ENCODE measurements at places on chromosomes 2 and 18.

DNA sequence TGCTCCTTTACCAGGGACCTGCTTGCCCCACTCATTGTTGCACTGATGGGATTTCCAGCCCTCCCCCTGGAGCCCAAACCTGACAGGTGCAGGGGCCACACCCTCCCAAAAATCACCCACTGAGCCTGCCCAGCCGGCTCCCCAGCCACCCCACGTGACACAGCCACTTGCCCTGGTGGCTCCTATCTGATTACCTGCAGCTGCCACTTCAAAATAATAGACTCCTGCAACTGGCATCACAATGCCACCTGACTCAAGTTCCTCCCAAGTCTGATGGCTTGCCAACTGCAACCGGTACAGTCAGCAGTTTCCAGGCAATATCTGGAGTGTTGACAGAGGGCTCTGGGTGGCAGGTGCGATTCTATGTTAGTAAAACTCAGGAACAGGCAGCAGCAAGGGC lies 66.2 kb downstream of the CRACDL start:
- no peak for DNase-seq

DNA sequence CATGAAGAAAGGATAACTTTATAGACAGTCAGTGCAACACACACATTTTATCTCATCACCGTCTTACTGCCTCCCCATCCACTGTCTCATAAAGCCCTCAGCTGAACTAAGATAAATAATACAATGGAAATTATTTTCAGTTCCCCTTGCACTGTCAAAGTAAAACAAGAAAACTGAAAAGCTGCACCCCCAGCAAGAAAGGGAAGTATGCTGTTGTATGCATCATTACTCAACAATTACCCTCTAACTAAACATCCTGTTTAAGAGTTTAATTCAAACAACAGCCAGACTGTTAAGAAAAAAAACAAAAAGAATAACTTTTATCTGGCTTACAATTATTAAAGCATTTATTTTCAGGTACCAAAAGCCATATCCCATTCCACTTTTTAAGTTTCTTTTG lies 25.0 kb downstream of the MPPE1 start:
- no peak for DNase-seq

DNA sequence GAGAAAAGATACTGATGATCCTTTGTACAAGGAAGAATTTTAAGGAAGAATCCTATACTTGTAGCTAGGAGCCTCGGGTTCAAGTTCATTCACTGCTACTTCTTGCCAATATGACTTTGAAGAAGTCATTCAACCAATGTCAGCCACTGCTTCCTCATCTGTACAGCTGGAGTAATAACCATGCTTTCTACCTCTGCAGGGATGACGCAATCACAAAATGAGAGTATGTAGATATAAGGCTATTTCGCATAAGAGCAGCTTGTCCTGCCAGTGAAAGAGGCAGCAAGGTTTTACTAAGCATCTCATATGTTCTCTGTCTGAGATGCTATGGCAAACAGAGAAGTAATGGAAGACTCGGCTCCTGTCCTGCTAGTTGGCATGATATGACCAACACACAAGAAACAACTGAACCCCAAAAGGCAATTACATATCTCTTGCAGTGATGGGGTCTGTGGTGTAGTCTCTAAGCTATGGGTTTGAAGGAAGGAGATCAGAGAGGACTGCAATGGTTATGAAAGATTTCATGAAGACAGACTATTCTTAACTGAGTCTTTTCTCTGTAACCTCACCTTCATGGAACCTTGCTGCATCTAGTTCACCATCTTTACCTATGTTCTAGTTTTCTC lies 9.2 kb downstream of the AAK1 start:
- no peak for DNase-seq

DNA sequence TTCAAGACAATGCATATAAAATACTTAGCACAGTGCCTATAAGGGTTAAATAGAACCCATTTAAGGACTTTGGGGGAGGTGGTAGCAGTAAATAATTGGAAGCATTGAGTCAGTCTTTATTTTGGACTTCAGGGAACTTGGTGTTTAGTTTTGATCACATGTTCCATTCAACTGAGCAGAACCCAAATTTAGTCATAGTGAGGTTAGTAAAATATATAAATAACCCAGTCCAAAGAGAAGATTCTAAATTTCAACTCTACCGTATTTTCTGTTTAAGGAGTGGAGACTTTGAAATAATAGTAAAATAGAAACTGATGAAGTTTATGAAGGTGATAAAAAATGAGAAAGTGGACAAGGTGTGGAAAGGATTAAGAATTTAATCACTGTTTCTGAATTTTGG lies 19.7 kb downstream of the TWSG1 start:
- DNase-seq: no peak

GRCh38 chr2:148561389-148561788 lies 83.2 kb upstream of the EPC2 start:
- no peak for DNase-seq

DNA sequence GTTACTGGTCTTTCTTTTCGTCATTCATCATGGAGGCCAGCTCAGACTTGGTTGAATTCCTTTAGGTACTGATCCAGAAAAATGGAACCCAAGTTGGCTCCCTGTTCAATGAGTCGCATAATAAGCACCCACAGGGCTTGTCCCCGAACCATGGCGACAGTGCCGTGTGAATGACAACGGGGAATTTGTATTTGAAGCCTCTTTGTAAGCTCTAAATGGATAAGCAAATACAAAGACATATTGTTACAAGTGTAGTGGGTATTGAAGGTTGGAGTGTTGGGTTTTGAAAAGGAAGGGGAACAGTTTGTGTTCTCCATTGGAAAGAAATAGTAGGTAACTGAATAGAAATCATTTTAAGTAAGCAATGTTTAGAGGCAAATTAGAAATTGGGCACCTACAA lies 288.9 kb downstream of the SLC4A3 start:
- DNase-seq: no peak

DNA sequence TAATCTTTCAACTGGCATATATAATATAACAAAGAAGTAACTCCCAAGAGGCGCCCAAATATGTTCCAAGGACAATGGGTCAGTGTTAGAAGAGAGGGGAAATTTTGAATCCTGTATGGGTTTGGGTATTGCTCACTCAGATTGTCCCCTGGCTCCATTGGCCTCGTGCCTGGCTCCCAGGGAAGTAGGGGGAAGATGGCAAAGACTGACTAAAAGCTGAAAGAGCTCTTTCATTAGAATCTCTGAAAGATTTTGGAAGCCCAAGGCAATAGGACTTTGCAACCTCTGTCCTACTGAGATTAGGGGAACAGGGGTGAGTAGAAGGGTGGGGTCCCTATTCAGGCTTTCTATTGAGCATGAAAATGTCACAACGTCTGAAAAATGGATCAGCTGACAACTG lies 1272.8 kb upstream of the ZEB2 start:
- DNase-seq: no peak

GRCh38 chr2:165594231-165594934 lies 124.9 kb downstream of the CSRNP3 start:
- no peak for DNase-seq

DNA sequence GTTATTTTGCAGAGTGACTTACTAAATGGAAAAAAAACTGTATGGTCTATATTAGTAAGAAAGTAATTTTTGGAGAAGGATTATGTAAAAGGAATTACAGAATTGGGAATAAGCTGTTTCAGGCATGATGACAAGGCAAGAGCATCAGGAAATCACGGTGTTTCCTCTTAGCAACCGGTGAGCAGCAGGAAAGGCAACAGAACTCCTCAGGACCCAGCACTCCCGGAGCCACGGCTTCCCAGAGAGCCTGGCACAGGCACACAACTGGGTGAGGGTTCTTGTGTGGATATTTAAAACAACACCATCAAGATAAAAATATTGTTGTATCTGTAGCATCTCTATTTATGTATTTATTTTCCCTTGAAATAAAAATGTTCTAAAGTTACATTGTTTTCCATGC lies 34.4 kb downstream of the CYP27C1 start:
- no peak for DNase-seq

DNA sequence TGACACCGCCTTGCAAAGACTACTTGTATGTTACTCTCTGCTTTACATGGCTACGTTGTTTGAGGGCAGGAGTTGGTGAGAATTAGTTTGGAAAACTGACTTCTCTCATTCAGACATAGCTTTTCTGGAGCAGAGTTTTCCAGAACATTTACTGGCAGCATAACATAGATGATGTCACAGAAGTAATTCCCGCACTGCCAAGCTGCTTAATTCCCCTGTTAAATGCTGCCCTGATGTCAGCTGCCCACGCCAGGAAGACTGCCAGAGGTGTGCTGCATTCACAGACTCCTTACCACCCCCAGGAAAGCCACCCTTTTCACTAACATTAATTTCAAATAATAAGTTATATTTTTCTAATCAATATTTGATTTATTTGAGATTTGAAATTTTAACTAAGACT lies 24.7 kb upstream of the PTPN2 start:
- no peak for DNase-seq

DNA sequence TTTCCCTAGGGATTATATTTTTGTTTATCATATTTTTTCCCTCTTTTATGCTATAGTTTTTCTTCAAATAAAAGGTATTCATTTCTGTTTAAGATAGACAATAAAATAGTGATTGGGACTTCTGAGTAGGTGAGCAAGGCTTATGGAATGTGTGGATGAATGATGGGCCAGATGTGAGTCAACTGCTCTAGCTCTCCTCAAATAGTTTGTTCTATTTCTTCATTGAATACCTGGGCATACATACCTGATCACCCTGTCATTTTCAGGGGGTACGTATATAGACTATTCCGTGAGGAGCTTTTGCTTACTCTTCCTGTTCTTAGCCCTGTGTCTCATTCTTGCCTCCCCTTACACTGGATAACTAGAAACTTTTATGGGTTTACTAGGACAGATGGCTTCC lies 41.9 kb downstream of the BABAM2 start:
- peak; percentile 62 for DNase-seq

DNA sequence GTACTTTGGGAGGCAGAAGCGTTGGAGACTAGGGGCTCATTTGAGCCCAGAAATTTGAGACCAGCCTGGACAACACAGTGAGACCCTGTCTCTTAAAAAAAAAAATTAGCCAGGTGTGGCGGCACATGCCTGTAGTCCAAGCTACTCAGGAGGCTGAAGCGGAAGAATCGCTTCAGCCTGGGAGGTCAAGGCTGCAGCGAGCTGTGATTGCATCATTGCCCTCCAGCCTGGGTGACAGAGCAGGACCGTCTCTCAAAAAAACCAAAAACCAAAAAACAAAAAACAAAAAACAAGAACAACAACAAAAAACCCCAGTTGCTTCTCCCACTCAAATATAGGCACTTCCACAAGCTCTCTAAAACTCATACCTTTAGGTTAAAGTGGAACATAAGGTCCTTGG lies 27.4 kb upstream of the ADCYAP1 start:
- no peak for DNase-seq

DNA sequence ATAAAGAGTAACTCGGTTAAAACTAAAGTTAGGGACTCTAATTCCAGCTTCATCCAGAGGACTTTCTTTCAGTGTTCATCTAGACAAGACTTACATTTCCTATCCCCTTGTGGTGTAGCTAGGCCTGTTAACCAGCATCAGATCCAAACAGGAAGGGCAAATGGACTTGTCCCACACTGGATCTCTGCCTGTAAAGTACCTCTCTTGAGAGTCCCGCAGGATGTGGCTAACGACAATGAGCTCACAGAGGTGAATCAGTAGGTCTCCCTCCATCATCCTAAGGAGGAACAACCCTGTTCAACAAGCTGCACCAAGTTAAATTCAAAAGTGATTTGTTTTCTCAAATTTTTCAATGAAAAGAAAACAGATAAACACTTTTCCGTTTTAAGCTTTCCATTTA lies 412.3 kb upstream of the RGPD4 start:
- no peak for DNase-seq

- no peak for DNase-seq
Observed at GRCh38 chr2:95352310-95353054, 50.0 kb upstream of the FAHD2A start.

DNA sequence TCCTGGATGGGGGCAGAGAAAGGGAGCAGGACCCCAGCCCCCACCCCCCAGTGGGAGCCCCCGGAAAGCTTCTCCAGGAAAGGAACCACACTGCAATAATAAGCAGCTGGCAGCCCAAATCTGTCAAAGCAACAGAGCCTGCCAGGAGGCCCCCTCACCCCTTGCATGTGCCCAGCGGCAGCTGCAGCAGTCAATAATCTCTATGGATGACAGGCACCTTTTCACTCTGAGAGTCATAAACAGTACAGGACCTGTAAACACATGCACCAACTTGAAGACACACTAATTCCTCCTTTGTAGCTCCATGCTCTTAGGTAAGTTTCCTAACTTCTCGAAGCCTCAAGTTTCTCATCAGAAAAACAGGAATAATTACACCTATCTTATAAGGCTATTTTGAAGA lies 26.2 kb upstream of the KDM3A start:
- DNase-seq: no peak

DNA sequence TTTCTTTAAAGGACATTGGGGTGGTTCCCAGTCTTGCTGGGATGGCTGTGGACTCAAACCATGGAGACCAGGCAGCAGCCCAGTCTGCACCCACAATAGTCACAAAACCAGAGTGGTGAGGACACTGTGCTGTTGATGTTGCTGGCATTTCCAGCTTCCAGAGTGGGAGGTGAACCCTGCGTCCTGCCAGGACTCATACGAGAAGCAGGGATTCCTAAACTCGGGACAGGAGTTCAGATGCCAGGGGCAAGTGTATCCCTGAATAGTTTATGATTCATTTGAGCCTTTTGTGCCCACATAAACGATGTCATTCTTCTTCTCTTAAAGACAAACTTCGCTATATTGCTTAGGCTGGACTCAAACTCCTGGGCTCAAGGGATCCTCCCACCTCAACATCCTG lies 62.8 kb downstream of the TCF7L1 start:
- DNase-seq: no peak

DNA sequence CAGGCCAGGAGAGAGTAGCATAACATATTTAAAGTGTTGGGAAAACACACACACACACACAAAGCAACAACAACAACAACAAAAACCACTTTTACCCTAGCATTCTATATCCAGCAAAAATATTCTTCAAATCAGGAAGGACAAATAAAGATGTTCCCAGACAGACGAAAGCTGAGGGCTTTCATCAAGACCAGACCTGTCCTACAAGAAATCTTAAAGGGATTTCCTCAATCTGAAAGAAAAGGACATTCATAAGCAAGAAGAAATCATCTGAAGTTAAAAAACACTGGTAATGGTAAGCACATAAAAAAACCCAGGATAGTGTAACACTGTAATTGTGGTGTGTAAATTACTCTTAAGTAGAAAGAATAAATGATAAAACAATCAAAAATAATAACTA lies 22.7 kb upstream of the BAZ2B start:
- DNase-seq: no peak

DNA sequence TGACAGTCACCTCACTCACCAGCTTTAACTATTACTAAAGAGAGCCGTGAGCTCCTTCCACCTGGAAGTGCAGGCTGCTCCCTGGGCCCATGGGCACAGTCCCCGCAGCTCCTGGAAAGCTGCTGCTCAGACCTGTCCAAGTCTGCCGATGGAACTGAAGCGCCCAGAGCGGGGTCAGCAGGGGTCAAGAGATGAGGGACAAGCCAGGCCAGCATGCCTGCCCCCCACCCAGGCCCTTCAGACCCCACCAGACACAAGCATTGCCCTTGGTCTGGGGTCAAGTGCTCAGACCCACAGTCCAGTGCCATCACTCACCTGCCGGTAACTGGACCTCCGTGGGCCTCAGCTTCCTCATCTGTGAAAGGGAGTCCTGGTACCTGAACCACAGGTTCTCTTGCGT lies 59.9 kb downstream of the BIN1 start:
- DNase-seq: no peak

GRCh38 chr2:38581193-38582147 lies 21.3 kb downstream of the HNRNPLL start:
- DNase-seq: peak; percentile 36

- no peak for DNase-seq
Observed at GRCh38 chr2:123200035-123200434, 825.1 kb upstream of the CNTNAP5 start.

Data from keratinocyte (primary cell).